ENCODE measurements at places on chromosomes 6 and 20. TPM values are rescaled to one million over a fixed set of nuclear protein-coding genes. Genes with fewer than 3 reads are reported as not detected.

Gene FOXF2
- total RNA-seq: not detected

Gene ZSCAN23
- 0.83 TPM for total RNA-seq

GRCh38 chr20:41692479-41693135 lies 74.4 kb upstream of the CHD6 start:
- H3K36me3 ChIP-seq: no peaks in the 10 kb centered on the region
- H3K4me1 ChIP-seq: peaks cover 16% of the 10 kb centered on the region
- DNase-seq: peak; percentile 85
- H3K27me3 ChIP-seq: peaks cover under 1% of the 10 kb centered on the region

- peaks cover 22% of the 10 kb centered on the region for H3K27me3 ChIP-seq
- H3K4me3 ChIP-seq: no peak overlapping the region
- peaks cover 3% of the 10 kb centered on the region for H3K4me1 ChIP-seq
- DNase-seq: no peak
- no peak overlapping the region for H3K27ac ChIP-seq
These were observed 67.5 kb upstream of the MBOAT1 start for GRCh38 chr6:20279608-20280287.

- no peaks in the 10 kb centered on the region for H3K27me3 ChIP-seq
- H3K4me3 ChIP-seq: no peak overlapping the region
- DNase-seq: no peak
- H3K36me3 ChIP-seq: no peaks in the 10 kb centered on the region
- no peak overlapping the region for H3K27ac ChIP-seq
These were observed 392.9 kb upstream of the IMPG1 start for GRCh38 chr6:76465410-76465809.

DNA sequence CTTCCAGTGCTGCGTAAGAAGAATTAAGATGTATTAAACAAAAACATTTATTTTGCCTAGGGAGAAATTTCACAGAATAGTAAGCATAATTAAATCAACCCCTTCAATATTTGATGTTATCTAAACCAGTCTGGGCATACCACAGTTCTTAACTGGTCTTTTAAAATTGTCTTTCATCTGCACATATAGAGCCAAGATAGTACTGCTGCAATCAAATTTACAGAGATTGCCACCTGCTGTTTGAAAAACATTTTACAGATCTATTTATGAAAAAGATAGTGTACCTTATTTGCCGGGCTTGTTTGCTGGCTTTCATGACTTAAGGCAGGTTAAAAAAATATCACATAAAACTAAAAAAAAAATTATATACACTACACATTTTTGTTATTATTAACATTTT lies 323.2 kb downstream of the ADGRB3 start:
- no peaks in the 10 kb centered on the region for H3K27me3 ChIP-seq
- DNase-seq: no peak
- no peaks in the 10 kb centered on the region for H3K36me3 ChIP-seq
- H3K4me3 ChIP-seq: no peak overlapping the region

Gene MMP24
- not detected for total RNA-seq

GRCh38 chr20:52179331-52180179 lies 12.0 kb downstream of the ZFP64 start:
- H3K27me3 ChIP-seq: no peaks in the 10 kb centered on the region
- peaks cover 12% of the 10 kb centered on the region for H3K36me3 ChIP-seq
- H3K27ac ChIP-seq: no peak overlapping the region
- no peak overlapping the region for H3K4me3 ChIP-seq
- DNase-seq: peak; percentile 59

DNA sequence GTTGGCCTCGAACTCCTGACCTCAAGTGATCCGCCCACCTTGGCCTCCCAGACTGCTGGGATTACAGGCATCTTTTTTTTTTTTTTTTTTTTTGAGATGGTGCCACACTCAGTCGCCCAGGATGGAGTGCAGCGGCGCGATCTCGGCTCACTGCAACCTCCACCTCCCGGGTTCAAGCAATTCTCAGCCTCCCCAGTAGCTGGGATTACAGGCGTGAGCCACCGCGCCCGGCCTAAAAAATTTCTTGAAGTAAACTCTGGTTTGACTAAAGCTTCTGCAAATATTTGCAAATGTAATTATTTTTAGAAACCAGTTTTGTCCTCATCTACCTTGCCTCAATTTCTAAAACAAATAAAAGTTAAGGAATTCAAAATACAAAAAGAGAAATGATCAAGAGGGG lies 1.2 kb downstream of the IBTK start:
- peak overlapping the region; percentile 90 for H3K27ac ChIP-seq
- peak overlapping the region; percentile 89 for H3K4me3 ChIP-seq
- H3K27me3 ChIP-seq: no peaks in the 10 kb centered on the region
- no peak for DNase-seq
- peaks cover 34% of the 10 kb centered on the region for H3K4me1 ChIP-seq

GRCh38 chr6:16437095-16437494 lies 198.7 kb downstream of the GMPR start:
- peaks cover 74% of the 10 kb centered on the region for H3K4me1 ChIP-seq
- H3K36me3 ChIP-seq: peaks cover 26% of the 10 kb centered on the region
- H3K27me3 ChIP-seq: no peaks in the 10 kb centered on the region
- peak overlapping the region; percentile 98 for H3K4me3 ChIP-seq
- H3K27ac ChIP-seq: peak overlapping the region; percentile 100
